ENCODE measurements at places on chromosomes 7 and 10.
A peak's percentile ranks its signal among the peaks of the same experiment; 100 is the strongest.

DNA sequence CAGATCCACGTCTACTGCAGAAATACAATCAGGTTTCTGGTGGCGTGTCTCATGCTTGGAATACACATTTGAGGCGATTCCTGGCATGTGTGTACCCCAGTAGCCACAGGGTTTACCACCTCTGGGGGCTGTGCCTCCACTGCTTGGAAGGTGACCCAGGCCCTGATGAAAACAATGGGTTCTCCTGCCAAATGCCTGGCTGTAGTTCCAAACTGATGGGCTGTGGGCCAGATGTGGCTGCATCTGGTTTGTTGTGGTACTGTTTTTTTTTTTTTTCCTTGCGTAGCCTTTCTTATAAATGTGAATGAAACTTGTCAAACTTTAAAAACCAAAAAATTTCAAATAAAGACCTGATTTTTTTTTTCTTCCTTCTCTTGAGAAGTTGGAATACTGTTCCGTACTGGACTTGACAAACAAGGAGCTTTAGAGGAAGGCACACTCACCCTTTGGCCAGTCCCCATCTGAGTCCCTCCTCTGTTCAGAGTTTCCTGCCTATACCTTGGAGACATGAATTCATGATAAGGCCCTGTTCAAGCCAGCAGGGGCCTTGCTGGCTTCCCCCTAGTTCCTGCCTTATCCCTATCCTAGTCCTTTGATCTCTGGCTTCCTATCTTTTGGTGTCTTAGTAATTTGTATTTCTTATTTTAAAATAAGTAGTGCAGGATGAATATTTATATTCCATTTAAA is 217.1 kb downstream of the PHTF2 start:
- DNase-seq, result no peak

DNA sequence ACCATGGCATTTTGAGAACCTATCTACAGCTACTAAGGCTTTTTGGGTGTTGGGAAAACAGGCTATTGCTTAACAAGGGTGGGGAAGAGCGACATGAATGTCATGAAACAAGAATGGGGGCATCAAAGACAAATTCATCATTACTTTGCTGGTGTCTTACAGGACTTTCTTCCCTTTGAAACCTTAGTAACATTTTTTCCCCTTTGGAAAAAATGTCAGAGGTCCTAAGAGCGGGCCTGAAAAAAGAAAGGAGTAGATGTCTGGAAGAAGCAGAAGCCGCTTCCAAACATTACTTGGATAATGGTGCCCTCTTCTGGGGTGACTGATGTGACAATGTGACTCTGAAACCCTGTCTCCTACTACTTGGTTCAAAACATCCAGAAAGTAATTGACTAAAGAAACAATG is 3.8 kb upstream of the DDX50 start:
- DNase-seq, result peak; percentile 77

DNA sequence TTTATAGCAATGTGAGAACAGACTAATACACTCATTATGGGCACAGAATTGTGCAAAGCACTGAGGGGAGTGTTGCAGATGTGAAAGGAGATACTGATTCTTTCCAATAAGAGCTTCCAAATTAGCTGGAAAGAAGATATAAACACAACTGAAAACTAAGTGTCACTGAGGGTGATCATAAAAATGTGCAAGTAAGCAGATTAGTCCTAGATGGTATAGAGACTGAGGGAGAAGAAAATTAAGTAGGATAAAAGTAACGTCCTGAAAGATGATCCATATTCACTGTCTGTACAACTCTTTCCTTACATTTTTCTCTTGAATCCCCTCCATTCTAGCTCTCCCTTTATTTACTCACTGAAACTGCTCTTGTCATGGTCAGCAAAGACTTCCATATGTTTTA is 11.2 kb upstream of the NXPH1 start:
- no peak for DNase-seq

- DNase-seq, result no peak
These were observed 67.1 kb downstream of the PIP4K2A start for GRCh38 chr10:22647244-22647643.

DNA sequence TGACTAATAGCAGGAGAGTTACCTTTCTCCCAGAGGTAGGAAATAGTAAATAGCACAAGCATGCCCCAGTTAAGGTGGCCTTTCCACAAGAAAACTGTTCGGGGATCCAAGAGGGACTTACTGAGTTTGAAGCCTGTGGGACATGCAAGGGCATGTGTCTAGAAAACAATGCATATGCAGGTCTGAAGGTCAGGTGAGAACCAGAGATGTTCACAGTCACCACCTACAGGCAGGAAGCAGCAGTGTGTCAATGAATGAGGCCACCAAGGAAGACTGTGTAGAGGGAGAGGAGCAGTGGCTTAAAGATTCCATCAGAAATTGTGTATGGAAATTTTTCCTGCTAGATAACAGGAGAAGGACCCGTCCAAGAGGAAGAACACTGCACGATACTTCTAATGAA is 66.0 kb downstream of the CALD1 start:
- no peak for DNase-seq

GRCh38 chr7:11833431-11833830 is 1.4 kb upstream of the THSD7A start:
- DNase-seq, result no peak

GRCh38 chr7:107152011-107152410 is 16.8 kb upstream of the HBP1 start:
- peak; percentile 37 for DNase-seq

GRCh38 chr10:36492590-36493515 is 632.5 kb upstream of the ANKRD30A start:
- DNase-seq, result peak; percentile 65

DNA sequence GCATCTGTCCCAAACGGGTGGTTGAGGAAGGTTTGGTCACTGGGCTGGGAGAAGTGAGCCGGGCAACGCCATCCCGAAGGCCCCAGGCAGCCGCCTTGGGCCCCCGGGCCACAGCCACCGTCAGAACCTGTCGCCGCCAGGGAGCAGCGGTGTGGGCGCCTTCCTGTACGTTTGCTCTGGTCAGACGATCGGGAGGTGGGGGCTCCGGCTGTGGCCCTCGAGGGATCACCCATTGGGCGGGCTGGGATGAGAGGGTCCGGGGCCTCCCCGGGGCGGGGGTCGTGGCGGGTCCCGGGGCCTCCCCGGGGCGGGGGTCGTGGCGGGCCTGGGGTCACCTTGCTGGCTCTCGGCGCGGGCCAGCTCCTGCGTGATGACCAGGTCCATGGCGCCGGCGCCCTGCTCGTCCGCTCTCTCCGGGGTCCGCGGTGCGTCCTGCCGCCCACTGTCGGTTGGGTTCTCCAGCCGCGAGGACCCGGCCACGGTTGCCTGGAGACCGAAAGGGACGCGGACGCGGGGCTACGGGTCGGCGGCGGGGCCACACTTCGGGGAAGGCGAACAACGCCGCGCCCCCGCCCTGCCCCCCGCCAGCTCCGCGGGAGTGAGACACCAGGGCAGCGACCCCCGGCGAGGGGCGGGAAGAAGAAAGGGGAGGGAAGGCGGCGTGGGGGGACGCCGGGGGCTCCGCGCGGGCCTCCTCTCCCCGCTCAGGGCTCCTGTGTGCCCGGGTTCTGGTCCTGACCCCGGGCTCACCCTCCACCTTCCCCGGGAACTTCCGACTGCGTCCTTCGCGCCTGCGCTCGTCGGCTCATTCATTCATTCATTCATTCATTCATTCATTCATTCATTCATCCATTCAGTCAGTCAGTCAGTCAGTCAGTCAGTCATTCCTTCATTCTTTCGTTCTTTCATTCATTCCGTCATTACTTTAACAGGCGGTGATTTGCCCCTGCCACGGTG is at the start of gene CFAP46:
Gene CFAP46, minus strand, starts transcription at position 470 of the 957 bp plus-strand sequence. Its CDS starts 86 bp downstream, at position 384.
- peak; percentile 17 for DNase-seq

DNA sequence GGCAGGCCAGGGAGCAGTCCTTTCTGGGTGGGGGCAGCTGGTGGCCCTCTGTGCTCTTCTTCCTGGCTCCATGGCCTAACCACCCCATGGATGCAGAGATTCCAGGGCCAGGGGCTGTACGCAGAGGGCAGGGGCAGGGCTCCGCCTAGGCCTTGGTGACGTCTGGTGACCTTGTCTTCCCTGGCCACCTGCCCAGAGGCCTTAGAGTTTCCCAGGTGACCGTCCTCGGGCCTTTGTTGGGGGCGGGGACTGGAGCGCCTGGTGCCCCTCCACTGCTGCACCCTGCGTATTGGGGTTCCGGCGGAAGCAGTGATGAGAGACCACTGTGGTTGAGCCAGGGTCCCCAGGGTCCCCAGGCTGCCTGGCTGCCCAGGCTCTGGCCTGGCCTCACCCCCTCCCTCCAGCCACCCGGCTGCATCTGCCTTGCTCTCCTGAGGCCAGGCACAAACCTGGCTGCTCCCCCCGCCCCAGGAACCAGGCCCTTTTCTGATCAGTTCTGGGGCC is 10.3 kb downstream of the PWWP2B start:
- DNase-seq, result no peak

DNA sequence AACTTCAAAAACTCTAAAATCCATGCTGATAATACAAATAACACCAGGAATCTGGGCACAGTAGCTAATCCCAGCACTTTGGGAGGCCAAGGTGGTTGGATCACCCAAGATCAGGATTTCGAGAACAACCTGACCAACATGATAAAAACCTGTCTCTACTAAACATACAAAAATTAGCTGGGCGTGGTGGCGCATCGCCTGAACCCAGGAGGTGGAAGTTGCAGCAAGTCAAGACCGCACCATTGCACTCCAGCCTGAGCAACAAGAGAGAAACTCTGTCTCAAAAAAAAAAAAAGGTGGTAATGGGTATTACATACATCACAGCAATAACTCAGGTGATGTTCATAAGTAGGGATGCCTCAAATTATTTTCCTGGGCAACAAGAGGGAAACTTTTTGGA is 315.0 kb upstream of the MEOX2 start:
- no peak for DNase-seq

- peak; percentile 44 for DNase-seq
These were observed at the start of gene HOXA13 for GRCh38 chr7:27199849-27200760. TSS of gene HOXA13 (minus strand) at chr7:27200091. CDS start at chr7:27200077, 14 bp downstream.

DNA sequence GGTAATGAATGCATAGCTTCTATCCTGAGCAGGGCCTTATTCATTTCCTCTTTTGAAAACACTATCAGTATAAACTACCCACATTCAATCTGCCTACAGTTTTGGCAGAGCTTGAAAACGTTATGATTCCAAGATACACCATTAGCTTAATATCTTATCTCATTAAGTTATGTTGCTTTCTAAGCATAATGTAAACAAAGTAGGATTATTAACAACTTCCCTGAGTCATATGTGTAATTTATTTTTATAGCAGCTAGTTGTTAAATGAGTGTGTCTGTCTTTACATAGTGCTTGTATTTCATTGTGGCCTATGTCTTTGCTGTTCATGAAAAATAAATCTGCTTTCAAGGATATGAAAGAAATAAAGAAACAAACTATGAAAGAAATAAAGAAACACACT is 106.2 kb upstream of the DLX6 start:
- DNase-seq, result no peak

GRCh38 chr7:106599343-106599698 is 61.6 kb downstream of the CCDC71L start:
- DNase-seq, result no peak

DNA sequence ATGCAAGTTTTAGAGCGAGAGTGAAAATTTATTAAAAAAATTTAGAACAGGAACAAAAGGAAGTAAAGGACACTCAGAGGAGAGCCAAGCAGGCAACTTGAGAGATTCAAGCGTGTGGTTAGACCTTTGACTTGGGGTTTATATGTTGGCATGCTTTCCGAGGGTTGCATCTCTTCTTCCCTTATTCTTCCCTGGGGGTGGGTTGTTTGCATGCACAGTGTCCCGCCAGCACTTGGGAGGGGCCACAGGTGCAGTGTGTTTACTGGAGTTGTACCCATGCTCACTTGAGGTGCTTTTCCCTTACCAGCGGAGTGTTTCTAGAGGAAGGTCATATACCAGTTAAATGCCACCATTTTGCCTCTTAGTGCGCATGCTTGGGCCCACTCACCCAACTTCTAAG is 96.3 kb downstream of the CHN2 start:
- no peak for DNase-seq

DNA sequence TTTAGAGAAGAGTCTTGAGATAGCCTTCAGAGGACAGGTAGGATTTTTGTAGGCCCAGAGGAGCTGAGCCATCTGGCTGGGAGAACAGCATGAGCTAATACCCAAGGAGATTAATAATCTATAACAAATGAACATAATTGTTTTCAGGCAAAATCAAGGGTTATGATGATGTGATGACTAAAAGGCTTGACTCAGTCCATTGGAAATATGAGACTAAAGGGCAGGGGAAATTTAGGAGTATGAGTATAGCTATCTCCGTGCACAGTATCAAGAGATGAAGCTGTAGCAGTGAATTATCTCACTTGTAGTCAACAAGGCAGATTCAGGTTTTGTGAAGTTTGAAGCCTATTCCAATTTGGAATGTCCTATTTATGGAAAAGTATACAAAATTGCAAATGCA is 40.1 kb downstream of the CSTF2T start:
- no peak for DNase-seq

GRCh38 chr7:133860628-133861335 is 266.4 kb upstream of the LRGUK start:
- no peak for DNase-seq

- DNase-seq, result peak; percentile 27
These were observed 179.2 kb upstream of the AUTS2 start for GRCh38 chr7:69418869-69419670.

DNA sequence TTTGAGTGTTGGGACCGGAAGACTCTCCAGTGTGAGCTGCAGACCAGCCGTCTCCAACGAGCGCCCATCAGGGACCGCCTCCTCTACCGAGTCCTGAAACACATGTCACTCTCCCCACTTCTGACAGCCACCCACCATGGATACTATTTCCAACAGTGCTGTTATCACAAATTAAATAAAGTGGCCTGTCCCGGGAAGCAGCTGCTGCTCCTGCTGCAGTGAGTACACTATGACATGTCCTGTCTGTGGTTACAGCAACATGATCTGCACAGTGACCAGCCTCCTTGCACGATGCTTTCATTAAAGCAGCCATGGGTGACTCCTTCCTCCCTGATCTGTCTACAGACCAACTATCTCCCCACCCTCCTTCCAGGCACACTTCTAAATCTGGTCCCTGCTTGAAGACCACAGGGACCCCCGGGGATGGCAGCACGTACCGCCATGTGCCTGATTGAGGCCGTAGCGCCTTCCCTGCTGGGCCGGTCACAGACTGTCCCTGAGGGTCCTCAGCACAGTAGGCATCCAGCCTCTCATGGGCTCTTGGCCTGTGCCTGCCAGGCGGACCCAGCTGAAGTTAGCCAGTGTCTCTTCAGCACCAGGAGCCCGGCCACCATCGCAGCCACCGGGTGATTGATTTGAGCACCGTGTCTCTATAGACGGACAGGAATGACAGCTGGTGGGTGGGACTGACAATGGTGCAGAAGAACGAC is 58.8 kb downstream of the TCERG1L start:
- no peak for DNase-seq

DNA sequence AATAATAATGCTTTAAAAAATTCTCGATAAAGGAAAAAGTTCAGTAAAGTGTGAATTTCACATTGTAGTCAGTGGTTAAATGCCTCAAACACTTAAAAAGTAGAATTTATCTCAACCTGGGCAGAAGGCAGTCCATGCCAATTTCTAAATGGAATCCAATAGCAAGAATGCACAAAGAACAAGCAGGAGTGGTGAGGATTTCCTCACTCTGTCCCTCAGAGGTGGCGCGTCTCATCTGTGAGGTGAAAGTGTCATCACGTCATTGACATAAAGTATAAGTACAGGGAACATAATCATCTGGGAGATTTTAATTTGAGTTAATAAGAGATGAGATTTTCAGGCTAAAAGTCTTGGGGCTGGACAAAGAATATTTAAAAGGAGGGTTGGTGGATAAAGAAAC is 10.0 kb upstream of the PRKCQ start:
- DNase-seq, result no peak

Measured in AG10803 (cell line).